ENCODE measurements at places on chromosomes 12 and 14.

DNA sequence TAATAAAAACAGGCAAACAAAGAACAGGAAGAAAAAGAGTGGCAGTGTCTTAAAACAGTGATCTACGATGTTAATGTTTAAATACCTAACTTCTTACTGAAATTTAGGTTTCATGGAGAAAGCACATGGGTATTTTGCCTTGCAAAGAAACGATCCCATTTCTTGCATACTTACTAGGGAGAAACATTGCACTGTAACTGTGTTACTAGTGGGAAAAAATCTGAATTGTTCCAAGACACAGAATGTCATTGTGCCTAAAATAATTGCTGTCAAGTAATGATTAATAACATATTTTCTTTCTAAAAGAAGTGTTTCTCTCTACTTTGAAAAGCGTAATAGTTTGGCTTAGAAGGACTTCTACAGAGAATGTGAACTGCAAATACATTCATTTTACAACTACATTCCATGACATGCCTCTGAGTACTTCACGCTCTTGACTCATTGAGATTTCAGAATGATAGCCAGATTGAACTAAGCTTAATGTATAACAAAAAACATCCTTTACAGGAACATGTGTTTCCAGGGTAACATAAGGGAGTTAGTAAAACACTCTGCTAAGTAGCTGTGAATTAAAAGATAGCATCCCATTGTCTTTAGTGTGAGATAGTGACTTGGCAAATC, 256.2 kb upstream of the CPNE8 start:
- H3K4me3 ChIP-seq = no peak overlapping the region
- H3K36me3 ChIP-seq = no peaks in the 10 kb centered on the region
- no peak overlapping the region for H3K27ac ChIP-seq

DNA sequence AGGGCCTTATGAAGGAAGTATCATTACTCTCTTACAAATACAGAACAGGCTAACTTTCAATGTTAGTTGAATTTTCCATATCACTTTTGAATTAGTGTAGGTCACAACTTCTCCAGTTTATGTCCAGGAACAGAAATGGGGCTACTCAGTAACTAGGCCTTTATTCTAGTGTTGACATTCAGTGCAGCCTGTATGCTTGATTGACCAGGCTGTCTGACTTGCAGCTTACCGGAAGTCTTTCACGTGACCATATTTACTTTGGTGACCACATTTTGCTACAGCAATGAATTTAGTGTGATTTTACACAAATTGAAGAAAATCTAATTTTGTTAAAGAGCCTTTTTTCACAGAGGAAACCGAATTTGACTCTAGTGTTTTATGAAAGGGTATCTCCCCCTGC, 12.4 kb downstream of the MTERF2 start:
- peaks cover 33% of the 10 kb centered on the region for H3K4me1 ChIP-seq
- H3K27ac ChIP-seq = no peak overlapping the region
- no peak for DNase-seq
- H3K36me3 ChIP-seq = no peaks in the 10 kb centered on the region
- no peaks in the 10 kb centered on the region for H3K27me3 ChIP-seq

DNA sequence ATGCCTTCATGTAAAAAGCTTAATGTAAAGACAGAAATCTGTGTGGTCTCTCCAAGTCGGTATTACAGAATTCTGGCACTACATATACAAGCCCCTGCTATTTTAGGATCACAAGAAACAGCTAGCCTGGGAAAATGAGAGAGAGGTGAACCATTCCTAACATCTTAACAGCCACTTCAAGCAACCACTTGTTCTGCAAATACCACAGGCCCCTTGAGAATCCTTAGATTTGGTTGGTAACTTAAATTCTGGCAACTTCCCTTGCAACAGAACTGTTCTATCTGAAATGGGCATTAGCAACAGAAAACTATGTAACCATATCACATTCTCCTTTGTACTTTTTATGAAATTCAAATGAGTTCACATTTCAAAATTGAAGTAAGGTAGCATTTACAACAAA, 68.5 kb downstream of the SPPL3 start:
- DNase-seq = no peak
- no peaks in the 10 kb centered on the region for H3K36me3 ChIP-seq
- no peak overlapping the region for H3K27ac ChIP-seq
- H3K4me1 ChIP-seq = peaks cover 38% of the 10 kb centered on the region

DNA sequence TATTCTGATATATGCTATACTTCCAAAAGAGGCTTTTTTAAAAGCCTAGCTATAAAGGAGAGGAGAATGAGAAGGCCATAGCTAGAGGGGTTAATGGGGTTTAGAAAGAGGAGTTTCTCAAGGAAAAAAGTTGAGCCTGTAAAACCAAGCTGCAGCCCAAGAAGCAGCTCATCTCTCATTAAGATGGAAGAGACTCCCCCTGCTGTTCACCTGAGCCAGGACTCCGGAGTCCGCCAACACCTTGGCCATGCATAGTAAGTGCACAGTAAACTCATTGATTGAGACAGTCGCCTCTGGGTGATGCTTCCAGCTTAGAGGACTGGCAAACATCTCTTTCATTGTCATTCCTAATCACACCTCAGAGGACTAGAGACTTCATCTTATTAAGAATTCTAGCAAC, 46.2 kb downstream of the ANO2 start:
- no peak overlapping the region for H3K27ac ChIP-seq
- no peaks in the 10 kb centered on the region for H3K27me3 ChIP-seq
- no peaks in the 10 kb centered on the region for H3K4me1 ChIP-seq
- DNase-seq = no peak
- H3K4me3 ChIP-seq = no peak overlapping the region
- H3K36me3 ChIP-seq = no peaks in the 10 kb centered on the region

DNA sequence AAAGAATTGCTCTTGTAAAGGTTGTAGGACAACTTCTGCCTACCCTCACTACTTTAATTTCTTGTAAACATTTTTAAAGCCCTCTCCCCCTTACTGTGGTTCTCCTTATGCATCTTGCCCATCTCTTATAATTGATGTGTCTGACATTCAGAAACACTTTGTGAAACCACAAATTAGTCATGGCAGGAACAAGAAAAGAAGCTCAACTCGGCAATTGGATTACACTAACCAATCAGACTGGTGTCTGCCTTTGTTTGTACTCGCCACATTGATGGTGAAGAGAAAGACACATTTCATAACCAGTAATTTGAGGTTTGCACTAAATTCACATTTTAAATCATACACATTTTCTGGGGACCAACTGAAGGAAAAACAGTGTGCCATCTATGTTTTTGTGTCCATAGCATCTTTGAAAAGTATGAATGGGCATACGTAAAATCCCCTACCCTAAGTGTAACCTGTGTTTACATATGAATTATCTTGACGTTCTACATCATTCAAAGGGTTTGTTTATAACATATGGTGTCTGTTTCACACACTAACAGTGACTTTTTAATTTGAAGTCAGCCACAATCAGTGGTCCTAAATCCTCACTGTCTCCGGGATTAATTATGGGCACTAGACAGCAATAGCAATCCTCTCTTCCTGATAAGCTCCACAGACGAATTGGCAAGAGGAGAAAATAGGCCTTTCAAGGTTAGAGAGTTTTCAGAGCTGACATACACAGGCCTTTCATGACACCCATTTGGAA, 49.9 kb downstream of the OTX2 start:
- no peaks in the 10 kb centered on the region for H3K4me1 ChIP-seq
- no peaks in the 10 kb centered on the region for H3K27me3 ChIP-seq
- H3K4me3 ChIP-seq = no peak overlapping the region
- H3K27ac ChIP-seq = no peak overlapping the region
- no peaks in the 10 kb centered on the region for H3K36me3 ChIP-seq

DNA sequence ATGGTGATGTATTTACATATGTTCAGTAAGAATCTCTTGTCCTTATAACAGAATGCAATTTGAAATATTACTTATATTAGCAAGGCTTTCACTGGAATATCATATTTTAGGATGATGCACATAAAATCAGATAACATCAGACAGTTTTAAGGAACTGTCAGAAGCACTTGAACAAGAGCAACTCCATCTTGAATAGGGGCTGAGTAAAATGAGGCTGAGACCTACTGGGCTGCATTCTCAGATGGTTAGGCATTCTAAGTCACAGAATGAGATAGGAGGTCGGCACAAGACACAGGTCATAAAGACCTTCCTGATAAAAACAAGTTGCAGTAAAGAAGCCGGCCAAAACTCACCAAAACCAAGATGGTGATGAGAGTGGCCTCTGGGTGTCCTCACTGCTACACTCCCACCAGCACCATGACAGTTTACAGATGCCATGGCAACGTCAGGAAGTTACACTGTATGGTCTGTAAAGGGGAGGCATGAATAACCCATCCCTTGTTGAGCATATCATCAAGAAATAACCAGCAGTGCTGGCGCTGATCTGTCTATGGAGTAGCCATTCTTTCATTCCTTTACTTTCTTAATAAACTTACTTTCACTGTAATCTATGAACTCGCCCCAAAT, 27.6 kb upstream of the ETV6 start:
- no peaks in the 10 kb centered on the region for H3K4me1 ChIP-seq
- DNase-seq = peak; percentile 16
- no peak overlapping the region for H3K27ac ChIP-seq

DNA sequence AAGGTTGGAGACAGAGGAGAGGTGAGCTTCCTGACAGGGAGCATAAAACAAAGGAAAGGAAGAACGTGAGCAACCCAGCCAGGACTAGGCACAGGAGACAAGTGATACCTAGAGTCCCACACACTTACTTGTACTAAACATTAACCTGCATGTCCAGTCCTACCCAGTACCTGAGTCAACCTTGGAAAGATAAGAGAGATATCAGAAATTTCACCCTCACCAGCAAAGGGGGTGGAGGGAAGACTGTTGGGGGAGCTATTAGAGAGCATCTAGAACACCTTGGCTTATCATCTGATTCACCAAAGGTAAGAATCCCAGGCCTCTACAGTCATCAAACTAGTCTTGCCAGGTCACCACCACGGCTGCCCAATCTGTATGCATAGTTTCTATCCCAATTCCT, 11.1 kb downstream of the KLHL33 start:
- H3K4me3 ChIP-seq = no peak overlapping the region
- H3K36me3 ChIP-seq = no peaks in the 10 kb centered on the region
- no peak for DNase-seq
- H3K27ac ChIP-seq = no peak overlapping the region

DNA sequence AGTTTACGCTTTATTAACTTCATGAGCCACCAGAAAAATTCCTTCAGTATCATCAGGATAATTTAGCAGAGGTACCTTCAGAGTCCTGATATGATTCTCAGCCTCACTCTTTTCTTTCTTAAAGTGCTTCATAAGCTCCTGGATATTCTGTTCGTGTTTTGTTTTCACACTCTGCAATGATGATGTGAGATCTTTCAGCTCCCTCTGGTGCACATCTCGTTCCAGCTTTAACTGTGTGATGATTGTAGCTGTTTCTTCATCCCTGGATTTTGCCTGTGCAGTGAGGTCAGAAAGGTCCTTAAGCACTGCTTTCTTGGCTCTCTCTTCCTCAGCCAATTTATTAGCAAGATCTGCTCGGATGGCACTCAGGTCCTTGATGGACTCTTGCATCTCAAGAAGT, 156.7 kb downstream of the CEP128 start:
- DNase-seq = no peak
- no peaks in the 10 kb centered on the region for H3K4me1 ChIP-seq
- no peaks in the 10 kb centered on the region for H3K27me3 ChIP-seq
- H3K27ac ChIP-seq = no peak overlapping the region
- H3K4me3 ChIP-seq = no peak overlapping the region

- DNase-seq = peak; percentile 72
- H3K27ac ChIP-seq = no peak overlapping the region
- H3K27me3 ChIP-seq = no peaks in the 10 kb centered on the region
- no peak overlapping the region for H3K4me3 ChIP-seq
- peaks cover 12% of the 10 kb centered on the region for H3K4me1 ChIP-seq
These were observed 164.6 kb upstream of the PARP11 start for GRCh38 chr12:4037747-4038312.

DNA sequence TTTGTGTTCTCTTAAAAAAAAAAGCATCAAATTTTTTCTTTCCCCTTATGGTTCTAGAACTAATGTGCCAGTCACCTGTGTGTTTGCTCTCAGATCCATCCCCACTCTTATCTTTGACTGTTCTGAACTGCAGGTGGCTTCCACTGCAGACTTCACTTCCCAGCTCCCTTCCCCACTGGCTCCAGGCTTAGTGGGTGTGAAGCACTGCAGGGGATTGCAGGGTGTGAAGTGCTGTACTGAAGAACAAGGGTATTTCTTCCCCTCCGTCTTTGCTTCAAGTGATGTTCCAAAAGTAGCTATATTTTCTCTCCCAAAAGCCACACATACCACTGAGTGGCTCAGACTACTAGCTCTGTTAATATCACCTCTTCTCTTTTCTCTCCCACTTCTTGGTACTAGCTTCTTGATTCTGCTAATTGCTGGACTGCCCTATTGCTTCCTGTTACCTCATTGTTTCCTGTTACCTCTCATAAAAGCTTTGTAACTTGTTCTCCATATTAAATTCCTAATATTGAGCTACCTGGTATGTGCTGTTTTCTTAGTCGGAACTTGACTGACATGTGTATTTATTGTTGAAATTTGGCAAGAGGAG, 115.4 kb upstream of the PRICKLE1 start:
- peak overlapping the region; percentile 38 for H3K27ac ChIP-seq
- H3K4me3 ChIP-seq = no peak overlapping the region
- H3K4me1 ChIP-seq = no peaks in the 10 kb centered on the region
- H3K36me3 ChIP-seq = no peaks in the 10 kb centered on the region
- no peaks in the 10 kb centered on the region for H3K27me3 ChIP-seq

- H3K27me3 ChIP-seq = peaks cover 10% of the 10 kb centered on the region
- H3K4me3 ChIP-seq = no peak overlapping the region
- H3K4me1 ChIP-seq = no peaks in the 10 kb centered on the region
- DNase-seq = no peak
These were observed 119.9 kb upstream of the LHX5 start for GRCh38 chr12:113591480-113591974.

DNA sequence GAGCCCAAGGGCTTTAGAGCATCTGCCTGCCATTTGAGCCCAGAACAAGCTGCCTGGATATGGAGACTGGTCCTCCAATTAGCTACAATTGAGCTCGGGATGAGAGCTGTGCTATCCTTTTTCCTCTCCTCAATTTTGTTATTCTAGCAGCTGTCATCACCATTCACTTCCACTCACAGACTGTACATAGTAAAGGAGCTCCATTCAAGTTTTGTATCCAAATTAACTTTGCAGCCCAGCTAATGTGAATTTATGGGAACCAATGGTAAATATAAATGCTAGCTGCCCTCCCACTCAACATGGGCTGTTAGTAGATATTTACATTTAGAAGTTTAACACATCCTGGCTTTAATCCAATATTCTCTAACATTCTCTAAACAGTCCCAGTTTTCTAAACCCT, 44.6 kb downstream of the BMP4 start:
- H3K27me3 ChIP-seq = no peaks in the 10 kb centered on the region
- DNase-seq = no peak
- no peak overlapping the region for H3K27ac ChIP-seq
- no peaks in the 10 kb centered on the region for H3K36me3 ChIP-seq
- no peaks in the 10 kb centered on the region for H3K4me1 ChIP-seq

DNA sequence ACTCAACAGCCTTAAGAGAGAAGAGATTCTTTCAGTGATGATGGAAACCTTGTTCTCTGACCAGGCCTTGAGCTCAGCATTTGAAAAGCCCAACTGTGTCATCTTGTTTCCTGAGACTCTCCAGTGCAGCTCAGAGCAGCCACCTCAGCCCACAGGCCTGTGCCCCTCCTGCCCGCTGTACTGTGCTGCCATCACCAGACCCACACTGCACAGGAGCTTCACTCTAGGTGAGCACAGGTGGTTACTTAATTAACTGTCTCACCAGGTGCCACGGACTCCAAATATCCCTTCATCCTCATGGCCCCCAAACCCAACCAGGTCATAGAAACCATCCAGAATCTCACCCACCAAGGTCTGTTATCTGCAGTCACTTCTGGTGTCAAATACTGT, 51.3 kb downstream of the JAG2 start:
- H3K36me3 ChIP-seq = no peaks in the 10 kb centered on the region
- DNase-seq = no peak
- H3K27me3 ChIP-seq = no peaks in the 10 kb centered on the region
- no peak overlapping the region for H3K4me3 ChIP-seq

Measured in adrenal gland (tissue), 19 donors.